ENCODE measurements at places on chromosomes 6 and 20. TPM values are rescaled to one million over a fixed set of nuclear protein-coding genes. Genes with fewer than 3 reads are reported as not detected.
A peak's percentile ranks its signal among the peaks of the same experiment; 100 is the strongest.

DNA sequence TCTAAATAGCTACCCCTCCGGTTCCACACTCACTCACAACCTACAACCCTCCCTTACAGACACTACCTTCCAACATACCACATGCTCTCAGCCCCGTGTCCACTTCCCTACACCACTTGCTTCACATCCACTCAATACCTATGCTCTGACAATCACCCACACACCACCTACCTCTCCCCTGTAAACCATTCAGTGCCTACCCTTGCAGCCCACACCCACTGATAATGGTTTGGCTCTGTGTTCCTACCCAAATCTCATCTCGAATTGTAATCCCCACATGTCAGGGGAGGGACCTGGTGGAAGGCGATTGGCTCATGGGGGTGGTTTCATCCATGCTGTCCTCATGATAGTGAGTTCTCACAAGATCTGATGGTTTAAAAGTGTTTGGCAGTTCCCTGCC is 9.8 kb upstream of the ZNF343 start:
- no peaks in the 10 kb centered on the region for H3K36me3 ChIP-seq
- DNase-seq = no peak
- no peaks in the 10 kb centered on the region for H3K27me3 ChIP-seq
- H3K27ac ChIP-seq = no peak overlapping the region
- H3K4me1 ChIP-seq = no peaks in the 10 kb centered on the region

The EXOC2 gene
- total RNA-seq = 18.2 TPM

- H3K36me3 ChIP-seq = no peaks in the 10 kb centered on the region
- DNase-seq = no peak
- no peaks in the 10 kb centered on the region for H3K4me1 ChIP-seq
- no peaks in the 10 kb centered on the region for H3K27me3 ChIP-seq
Measured at GRCh38 chr6:157561414-157561790, 180.4 kb downstream of the ZDHHC14 start.

GRCh38 chr6:108260126-108260808 is 573 bp downstream of the SNX3 start:
- peak overlapping the region; percentile 98 for H3K27ac ChIP-seq
- no peaks in the 10 kb centered on the region for H3K27me3 ChIP-seq
- H3K4me1 ChIP-seq = no peaks in the 10 kb centered on the region
- H3K36me3 ChIP-seq = no peaks in the 10 kb centered on the region
- peak; percentile 36 for DNase-seq
- H3K4me3 ChIP-seq = peak overlapping the region; percentile 96

The SMIM29 gene
- total RNA-seq = 25.9 TPM

GRCh38 chr20:62668441-62669027 is 26.2 kb downstream of the SLCO4A1 start:
- H3K36me3 ChIP-seq = no peaks in the 10 kb centered on the region
- no peak overlapping the region for H3K27ac ChIP-seq
- peaks cover 7% of the 10 kb centered on the region for H3K27me3 ChIP-seq
- no peaks in the 10 kb centered on the region for H3K4me1 ChIP-seq
- DNase-seq = peak; percentile 55

Data from prostate gland (tissue), 2 donors.